LNCaP clone FGC (cell line): ENCODE measurements at places on chromosomes 16 and 17.

- DNase-seq = no peak
Measured at GRCh38 chr17:9982159-9982558, 77.1 kb upstream of the RCVRN start.

DNA sequence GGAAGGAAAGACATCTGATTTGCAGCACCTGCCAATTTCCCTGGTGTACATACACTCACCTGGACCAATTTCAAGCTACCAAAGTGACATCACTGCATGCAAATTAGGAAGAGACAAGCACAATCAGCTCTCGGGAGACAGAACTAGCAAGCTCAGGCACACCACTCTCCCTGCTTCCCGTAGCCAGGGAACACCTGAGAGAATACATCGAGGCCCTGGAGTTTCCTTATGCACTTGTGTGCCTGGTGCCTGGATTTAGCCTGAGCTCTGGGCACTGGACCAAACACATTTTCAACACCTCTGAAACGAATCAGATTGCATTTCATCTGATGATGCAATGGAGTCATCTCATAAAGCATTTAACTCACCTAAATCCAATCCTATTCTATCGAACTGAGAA, 110.5 kb downstream of the HS3ST2 start:
- peak; percentile 71 for DNase-seq

- no peak for DNase-seq
Measured at GRCh38 chr16:70703041-70703834, 17.4 kb upstream of the MTSS2 start.

GRCh38 chr17:6374271-6374691, 60.6 kb downstream of the AIPL1 start:
- peak; percentile 3 for DNase-seq

DNA sequence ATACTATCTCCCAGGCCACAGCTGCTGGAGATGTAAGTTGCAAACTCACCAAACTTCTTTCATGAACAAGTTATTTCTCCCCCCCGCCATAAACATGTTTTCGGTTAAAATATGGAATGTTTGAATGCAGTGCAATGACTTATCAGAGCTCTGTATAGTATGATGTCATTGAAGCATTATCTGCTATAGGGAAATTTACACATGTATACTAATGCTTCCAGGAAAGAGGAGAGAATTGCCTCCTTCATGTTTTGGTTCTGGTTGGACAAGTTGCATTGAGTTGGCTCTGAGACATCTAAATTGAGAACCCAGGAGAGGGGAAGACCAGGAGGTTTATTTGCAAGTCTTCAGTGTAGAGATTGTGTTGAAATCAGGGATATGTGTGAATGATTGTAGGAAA, 20.8 kb downstream of the UQCRC2 start:
- DNase-seq = no peak

DNA sequence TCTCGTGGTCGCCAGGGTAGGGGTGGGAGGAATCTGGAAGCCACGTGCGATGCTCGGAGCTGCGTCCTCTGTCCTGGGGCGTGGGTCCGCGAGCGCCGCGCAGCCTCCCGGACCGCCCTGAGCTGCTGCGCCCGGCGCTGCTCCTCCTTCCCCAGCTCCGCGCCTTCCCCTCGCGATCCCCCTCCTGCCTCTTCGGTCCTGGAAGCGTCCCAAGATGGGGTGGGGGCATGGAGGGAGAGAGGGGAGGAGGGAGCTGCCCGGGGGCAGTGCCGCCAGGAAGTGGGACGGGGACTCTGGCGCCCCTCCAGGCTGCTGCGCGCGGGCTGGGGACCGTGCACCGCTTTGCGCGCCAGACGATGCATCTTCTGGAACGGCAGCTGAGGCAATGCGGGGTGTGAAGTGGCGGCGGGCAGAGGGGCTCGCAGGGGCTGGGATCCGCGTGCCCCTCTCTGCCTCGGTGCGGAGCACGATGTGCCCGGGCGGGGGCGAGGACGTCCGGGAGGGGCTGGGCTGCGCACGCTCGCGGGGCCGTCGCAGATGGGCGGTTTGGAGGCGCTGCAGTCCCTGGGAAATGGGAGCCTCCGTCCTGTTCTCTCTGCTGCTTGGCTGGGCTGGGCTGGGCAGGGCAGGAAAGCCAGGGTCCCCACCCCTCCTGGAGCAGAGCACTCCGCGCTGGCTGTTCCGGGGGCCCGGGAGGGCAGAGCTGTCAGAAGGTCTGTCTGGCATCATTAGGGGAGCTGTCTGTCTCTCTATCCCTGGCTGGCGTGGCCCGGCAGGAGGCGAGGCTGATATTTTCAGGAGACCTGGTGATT, 388.0 kb downstream of the SEC14L1 start:
- no peak for DNase-seq

- no peak for DNase-seq
Measured at GRCh38 chr17:76888661-76889060, 20.5 kb downstream of the MGAT5B start.

DNA sequence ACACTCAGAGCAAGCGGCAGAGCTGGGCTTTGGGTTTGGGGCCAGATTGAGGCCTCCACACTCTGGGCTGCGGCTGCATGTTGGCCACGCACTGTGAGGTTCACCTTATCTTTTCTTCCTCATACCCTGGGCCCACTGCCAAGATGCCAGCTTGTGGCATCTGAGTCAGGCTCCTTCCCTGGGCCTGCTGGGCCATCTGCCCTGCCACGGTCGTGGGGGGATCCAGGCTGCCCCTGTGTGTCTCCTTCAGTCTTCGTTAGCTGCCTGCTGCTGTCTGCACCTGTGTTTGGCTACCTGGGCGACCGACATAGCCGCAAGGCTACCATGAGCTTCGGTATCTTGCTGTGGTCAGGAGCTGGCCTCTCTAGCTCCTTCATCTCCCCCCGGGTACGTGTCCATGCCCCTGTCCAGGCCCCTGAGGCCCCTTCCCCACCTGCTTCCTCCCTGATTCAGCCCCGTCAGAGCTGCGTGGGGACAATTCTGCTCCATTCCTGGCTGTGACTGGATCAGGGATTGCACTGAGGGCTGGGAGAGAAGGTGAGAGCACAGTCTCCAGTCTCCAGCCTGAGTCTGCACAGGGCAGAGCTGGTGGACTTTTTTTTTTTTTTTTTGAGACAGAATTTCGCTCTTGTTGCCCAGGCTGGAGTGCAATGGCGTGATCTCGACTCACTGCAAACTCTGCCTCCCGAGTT, 11.2 kb downstream of the SPNS3 start:
- peak; percentile 34 for DNase-seq

DNA sequence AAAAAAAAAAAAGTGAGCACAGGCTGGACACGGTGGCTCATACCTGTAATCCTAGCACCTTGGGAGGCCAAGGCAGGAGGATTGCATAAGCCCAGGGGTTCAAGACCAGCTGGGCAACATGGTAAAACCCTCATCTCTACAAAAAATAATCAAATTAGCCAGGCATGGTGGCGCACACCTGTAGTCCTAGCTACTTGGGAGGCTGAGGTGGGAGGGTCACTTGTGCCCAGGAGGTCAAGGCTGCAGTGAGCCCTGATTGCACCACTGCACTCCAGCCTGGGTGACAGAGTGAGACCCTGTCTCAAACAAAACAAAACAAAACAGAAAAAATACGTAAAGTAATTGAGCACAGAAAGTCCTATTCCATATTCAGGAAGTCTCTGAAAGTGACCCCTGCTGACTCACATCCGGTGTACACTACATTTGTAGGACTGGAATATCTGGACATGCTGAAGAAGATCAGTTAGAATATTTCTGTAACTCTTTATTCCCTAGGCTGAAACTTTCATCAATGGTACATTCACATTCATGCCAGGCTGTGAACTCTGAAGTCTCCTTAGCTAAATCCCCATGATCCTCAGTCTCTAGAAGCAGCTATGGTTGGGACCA, 66.0 kb upstream of the HAS3 start:
- DNase-seq = no peak

- no peak for DNase-seq
Measured at GRCh38 chr17:65181237-65182061, 44.3 kb downstream of the RGS9 start.

DNA sequence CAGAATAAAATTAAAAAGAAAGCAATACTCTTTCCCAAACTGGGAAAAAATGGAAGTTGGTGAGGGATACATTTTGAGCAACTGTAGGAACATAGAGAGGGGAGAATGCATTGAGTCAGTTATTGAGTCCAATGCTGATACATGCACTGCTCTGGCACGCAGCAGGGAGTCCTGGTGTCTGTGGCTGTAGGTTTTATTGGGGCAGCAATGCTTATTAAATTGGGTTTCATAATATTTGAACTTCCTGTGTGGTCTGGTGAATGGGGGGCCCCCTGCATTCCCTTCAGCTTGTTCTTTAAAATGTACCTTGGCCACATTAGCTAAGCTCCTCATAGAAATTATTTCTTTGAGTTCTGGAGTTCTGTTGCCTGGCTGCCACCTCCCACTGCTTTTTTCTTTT, 125.2 kb upstream of the ELAC2 start:
- DNase-seq = no peak

GRCh38 chr17:35372846-35373533, 431 bp downstream of the SLFN11 start:
- DNase-seq = no peak

DNA sequence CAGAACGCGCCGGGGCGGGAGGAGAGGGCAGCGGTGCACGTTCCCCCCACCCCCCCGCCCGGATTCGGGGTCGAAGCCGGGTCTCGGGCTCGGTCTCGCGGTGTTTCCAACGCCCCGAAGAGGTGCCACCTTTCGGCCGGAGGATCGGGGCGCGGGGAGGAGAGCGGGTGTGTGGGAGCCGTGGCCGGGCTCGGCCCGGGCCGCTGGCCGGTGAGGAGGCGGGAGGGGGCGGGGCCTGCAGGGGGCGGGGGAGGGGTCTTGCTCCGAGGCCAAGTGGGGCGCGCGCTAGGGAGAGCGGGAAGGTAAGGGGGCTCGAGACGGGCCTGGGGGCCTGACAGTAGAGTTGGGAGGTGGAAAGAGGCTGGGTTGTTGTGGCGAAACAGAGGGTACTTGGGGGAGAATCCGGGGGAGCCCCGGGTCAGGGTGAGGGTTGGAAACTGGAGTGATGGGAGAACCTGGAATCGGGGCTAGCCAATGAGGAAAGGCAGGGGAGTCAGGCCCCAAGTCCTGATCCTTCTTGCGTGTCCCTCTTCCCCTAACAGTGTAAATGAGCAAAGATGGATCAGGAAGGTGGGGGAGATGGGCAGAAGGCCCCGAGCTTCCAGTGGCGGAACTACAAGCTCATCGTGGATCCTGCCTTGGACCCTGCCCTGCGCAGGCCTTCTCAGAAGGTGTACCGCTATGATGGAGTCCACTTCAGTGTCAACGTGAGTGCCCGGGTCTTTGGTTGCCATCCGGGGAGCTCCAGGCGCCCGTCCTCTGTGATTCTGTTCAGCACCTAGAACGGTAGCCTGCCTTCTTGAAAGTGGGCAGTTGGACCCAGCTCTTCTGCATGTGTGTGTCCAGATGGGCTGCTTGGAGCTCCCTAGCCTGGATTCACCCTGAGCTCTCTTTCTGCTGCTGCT, 873 bp downstream of the SETD1A start:
- DNase-seq = no peak

GRCh38 chr16:20214401-20214800, 112.9 kb downstream of the GP2 start:
- DNase-seq = no peak

GRCh38 chr16:76946879-76947278, 244.1 kb upstream of the MON1B start:
- DNase-seq = peak; percentile 44

DNA sequence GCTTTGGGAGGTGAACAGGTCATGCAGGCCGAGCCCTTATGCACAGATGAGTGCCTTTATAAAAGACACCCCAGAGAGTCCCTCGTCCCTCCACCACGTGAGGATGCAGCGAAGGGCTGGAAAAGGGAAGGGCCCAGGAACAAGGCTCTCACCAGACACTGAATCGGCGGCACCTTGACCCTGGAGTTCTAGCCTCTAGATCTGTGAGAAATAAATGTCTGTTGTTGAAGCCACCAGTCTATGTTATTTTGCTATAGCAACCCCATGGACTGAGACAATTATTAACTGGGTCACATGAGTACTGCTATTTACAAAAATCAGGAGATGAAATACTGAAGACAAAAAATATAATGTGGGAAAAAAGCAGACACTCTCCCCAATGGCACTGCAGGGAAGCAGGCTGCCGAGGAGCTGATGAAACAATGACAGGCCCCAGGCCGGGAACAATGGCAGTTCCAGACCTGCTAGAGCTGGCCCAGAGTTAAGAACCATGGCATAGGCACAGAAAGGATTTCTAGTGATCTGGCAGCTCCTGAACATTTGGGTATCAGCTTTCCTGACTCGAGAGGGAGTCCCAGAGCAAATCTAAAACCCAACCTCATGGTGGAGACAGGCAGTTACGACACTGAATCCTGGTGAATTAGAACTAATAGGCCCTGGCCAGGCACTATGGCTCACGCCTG, 17.8 kb upstream of the GGA2 start:
- DNase-seq = no peak

DNA sequence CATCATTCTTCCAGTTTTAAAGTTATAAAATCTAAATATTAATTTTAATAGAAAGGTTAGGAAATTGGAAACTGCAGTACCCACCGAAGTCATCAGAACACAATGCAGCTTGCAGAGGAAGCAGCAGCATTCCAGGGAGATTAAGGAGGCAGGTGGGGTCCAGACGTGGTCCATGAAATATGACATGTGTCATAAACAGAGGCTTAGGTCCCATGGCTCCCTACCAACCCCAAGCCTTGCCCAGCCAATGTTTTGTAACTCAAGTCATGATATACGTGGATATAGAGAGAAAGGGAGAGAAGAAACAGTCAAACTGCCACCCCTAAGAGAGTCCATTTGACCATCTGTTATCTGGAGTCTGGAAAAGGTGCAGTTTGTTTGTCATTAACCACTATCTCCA, 670.0 kb downstream of the TOX3 start:
- no peak for DNase-seq

GRCh38 chr17:81498953-81499600, 13.5 kb downstream of the ACTG1 start:
- DNase-seq = no peak

- no peak for DNase-seq
Measured at GRCh38 chr17:59427425-59427921, 96.0 kb downstream of the YPEL2 start.

DNA sequence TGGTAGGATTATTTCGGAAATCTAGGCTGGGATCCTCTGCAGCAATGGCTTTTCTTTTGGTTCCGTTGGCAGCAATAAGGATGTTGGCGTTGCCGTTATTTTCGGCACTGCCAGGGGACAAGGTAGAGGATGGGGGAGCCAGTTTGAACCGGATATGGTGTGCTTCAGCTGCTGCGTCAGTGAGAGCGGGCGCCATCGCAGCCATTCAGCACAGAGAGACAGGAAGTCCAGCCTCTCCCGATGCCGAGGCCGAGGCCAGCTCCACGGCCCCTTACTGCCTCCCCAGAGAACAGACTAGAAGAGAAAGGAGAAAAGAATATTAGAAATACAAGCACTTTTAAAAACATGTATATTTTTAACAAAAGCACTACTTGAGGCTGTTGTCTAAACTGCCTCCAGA, 21.3 kb downstream of the KANSL1 start:
- no peak for DNase-seq

DNA sequence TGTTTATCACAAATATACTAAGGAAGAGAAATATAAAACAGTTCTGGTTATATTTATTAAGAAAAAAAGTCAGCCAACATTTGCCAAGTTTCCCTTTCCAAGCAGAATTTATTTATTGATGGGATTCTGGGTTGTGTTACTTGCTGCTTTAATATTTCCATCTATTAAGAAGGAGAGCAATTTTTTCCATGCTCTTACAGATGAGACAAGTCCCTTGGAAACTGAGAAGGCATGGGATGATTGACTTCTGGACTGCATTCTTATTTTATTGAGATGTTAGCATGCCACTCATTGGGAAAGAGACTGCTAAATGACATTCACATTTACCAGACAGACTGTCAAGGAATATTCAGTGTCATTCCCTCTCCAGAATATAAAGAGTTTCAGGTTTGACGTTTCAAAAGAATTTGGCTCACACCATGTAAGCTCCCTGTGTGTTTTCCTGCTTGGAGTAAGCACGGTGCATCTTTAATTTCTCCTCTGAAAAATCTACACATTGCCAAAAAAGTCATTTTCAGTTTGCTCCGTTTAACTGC, 1565.2 kb upstream of the GOT2 start:
- DNase-seq = no peak
